ENCODE measurements at places on chromosomes 1 and 21.

- no peak for DNase-seq
Measured at GRCh38 chr1:40796939-40797667, 13.5 kb downstream of the KCNQ4 start.

GRCh38 chr21:42456457-42456856 lies 39.6 kb downstream of the RSPH1 start:
- no peak for DNase-seq

GRCh38 chr1:53663529-53664300 lies 75.2 kb downstream of the GLIS1 start:
- no peak for DNase-seq

DNA sequence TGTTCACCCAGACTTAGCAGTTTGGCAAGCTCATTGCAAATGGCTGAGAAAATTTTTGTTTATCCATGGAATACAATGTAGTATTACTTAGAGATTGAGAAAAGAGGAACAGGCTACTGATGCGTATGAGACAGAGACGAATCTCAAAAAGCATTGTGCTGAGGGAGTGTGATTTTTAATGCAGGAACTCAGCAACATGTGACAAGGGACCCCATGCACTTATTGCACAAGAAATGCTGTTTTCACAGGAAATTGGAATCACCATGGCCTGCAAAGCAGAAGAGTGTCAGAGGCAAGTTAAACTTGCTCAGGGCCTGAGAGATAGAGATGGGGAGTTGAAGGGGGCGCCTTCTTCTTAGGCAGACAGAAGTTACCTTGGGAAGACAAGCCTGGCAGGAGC lies 32.6 kb upstream of the TLR5 start:
- no peak for DNase-seq

DNA sequence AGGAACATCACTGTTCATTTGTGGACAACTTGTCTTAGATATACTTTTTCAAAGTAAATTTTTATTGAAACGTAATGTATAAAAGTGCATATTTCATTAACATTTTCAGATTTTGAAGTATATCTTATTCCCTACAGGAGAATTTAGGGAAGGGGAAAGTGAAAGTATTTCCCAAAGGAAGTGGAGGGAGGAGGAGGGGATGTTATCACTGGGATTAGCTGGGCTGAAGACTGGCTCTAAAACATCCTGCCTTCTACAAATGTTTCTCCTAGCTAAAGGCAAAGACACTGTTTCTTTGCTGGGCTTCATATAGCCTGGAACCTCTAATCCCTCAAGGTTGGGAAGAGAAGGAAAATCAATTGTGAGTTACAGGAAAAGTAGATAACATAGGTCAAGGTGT lies 7.1 kb upstream of the ZNF697 start:
- no peak for DNase-seq

GRCh38 chr1:202288177-202288576 lies 53.6 kb downstream of the UBE2T start:
- DNase-seq, result no peak

DNA sequence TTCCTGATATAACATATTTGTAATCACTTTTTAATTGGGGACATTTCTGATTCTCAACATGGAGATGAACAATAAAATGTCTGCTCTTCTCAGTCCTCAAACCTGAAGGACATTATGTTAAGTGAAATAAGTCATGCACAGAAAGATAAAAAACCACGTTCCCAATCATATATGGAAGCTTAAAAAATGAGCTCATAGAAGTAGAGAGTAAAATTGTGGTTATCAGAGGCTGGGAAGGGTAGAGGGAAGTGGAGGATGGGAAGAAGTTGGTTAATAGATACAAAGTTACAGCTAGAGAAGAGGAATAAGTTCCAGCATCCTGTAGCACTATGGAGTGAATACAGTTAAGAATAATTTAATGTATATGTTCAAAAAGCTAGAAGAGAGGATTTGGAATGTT lies 1.5 kb upstream of the CD48 start:
- no peak for DNase-seq

DNA sequence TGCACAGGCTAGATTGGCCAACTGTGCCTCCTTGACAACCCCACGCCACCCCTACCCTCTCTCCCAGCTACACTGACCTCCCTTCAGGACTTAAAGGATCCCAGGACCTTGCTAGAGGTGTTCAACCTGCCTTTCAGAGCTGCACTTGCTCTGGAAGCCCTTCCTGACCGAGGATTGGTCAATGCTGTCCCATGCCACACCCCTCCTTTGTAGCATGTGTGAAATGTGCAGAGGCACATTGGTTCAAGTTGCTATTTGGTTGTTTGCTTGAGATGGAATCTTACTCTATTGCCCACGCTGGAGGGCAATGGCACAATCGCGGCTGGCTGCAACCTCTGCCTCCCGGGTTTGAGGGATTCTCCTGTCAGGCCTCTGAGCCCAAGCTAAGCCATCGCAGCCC lies 21.8 kb downstream of the ACTA1 start:
- no peak for DNase-seq

GRCh38 chr1:161128591-161129420 lies 3.7 kb downstream of the DEDD start:
- no peak for DNase-seq

DNA sequence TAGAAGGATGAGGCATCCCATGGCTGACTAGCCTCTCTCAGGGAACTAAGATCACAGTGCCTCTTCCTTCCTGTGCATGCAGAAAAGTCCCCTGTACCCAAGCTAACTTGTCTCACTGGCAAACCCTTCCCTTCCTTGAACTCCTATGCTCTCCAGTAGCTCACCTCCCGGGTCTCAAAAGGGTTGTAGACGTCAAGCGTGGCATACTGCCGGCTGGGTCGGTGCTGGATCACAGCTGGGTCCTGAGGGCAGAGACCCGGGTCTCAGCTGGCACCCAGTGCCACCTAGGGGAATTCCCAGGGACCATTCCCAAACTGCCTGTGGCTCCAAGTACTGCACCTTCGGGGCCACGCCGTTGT lies 688 bp downstream of the SCAMP3 start:
- no peak for DNase-seq

- no peak for DNase-seq
Measured at GRCh38 chr1:176055398-176055797, 151.7 kb downstream of the COP1 start.

GRCh38 chr1:199109160-199109559 lies 470.3 kb downstream of the PTPRC start:
- no peak for DNase-seq

- DNase-seq, result no peak
Measured at GRCh38 chr1:36787312-36787913, 246.9 kb downstream of the GRIK3 start.

- DNase-seq, result no peak
Measured at GRCh38 chr1:188224263-188224662, 1395.5 kb downstream of the PLA2G4A start.

DNA sequence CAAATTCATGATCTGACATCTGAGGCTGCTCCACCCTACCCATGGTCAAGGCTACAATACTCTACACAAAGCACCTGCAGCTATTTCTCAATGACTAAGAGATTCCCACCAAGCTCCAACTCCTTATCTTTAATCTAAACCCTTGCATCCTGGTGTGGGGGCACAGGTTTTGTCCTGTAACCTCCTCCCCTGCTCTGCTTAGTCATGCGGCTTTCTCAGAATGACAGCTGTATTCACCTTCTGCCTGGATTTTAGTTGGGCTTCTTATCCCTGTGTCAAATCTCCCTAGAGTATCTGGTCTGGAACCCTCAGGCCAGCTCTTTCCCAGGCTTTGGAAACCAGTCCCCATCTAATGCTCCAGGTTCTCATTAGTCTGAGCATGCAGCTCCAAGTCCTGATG lies 159.0 kb downstream of the BARHL2 start:
- DNase-seq, result no peak

DNA sequence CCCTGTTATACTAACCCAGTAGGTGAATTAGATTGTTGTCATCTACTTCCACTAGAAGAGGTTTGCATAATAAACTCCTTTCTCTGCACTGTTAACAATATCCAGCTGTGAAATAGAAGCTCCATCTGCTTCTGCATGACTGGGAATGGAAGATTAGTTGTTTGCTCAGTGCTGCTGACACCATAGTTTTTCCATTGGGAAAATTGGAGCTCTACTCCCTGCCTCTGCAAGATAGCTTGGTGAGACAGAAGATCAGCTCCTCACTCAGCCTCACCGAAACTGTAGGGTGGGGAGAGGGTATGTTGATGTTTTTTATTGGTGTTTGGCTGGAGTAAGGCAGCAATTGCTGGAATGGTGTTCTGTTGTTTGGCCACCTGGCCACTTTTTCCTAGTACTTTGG lies 331.6 kb upstream of the ADAMTS5 start:
- no peak for DNase-seq

- no peak for DNase-seq
Measured at GRCh38 chr1:59481881-59482505, 185.1 kb downstream of the FGGY start.

DNA sequence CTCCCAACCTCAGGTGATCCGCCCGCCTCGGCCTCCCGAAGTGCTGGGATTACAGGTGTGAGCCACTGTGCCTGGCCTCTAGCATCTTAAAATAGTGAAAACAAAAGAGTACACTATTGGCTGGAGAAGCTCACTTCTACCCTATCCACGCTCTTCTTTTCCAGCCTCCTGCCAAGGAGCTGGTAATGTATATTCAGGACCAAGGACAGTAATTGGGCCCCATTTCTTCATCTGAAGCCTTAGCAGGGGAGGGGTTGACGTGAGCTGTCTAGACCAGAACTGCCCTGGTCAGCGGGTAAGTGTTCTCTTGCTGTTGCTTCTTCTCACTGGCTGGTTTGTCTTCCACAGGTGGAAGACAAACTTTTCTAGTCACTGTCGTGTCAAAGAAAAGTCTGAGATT lies 70.2 kb downstream of the DNM3 start:
- DNase-seq, result no peak

- DNase-seq, result no peak
Measured at GRCh38 chr1:206449565-206449964, 20.7 kb upstream of the IKBKE start.

GRCh38 chr1:7478142-7478790 lies 292.8 kb upstream of the VAMP3 start:
- no peak for DNase-seq

- DNase-seq, result no peak
Measured at GRCh38 chr1:48033495-48034045, 36.4 kb upstream of the TRABD2B start.

DNA sequence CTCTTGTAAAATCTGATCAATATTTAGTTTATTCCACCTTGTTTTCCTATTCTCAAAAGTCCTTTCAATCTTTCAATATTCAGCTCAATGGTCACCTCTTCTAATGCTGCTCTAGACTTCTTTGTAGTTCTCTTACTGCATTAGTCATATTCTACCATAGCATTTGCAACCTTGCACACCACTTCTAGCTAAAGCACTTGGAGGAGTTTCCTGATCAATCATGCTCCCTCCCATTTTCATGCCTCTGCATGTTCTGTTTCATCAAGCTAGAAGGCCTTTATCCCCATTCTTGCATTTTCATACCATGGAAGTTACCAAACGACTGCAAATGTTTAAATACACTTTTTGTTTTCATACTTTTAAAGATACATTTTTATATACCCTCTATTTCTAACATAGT lies 72.1 kb downstream of the SLC5A9 start:
- DNase-seq, result no peak

DNA sequence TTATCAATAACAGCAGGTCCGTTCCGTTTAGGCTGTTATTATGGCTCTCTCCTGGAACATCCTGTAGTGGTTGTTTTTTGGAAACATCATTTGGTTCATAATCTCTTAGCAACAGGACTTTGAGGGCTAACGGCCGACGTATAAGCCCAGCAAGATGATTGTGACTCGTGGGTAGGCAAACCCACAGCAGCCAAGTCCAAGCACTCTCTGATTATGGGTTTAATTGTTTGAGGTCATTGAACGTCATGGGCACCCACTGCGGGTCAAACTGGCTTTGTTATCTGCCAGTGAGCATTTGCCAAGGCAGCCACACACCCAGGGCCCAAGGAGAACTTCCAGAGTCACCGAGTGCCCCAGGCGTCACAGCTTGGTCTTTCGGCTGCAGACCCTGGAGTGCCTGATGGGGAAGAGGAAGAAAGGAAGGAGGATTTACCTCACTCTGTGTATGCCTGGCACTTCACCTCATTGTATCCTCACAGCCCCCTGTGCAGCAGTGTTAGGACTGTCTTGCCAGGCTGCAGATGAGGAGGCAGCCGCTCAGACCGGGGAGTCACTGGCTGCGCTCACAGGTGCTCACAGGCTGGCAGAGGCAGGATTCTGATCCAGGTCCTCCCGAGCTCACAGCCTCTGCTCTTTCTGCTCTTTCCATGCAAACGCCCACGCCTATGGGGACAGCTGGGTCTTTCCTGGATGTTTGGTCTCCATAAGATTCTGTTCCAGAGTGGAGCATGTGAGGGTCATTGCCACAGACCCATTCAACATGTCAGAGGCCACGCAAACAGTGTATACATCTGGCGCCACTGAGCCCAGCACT lies 30.8 kb upstream of the EPS8L3 start:
- DNase-seq, result no peak

GRCh38 chr1:160651433-160652064 lies 4.7 kb upstream of the SLAMF1 start:
- no peak for DNase-seq

- no peak for DNase-seq
Measured at GRCh38 chr1:230618537-230618936, 23.7 kb upstream of the COG2 start.

DNA sequence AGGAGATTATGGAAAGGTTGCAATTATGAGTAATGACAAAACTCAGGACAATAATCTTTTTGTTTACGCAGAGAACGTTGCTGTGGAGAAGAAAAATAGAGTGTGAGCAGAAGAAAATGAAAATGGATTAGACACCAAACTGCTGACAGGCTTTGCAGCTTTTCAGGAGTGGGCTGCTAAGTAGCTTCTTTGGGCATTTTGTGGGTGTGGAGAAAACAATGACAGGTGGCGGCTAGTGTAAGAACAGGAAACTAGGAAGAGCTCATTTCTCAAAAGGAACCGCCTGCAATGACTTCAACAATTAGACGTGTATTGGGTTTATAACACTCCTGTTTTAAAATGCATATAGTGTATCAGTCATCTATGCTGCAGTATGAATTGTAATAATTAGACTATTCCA lies 18.3 kb upstream of the PALMD start:
- DNase-seq, result no peak

DNA sequence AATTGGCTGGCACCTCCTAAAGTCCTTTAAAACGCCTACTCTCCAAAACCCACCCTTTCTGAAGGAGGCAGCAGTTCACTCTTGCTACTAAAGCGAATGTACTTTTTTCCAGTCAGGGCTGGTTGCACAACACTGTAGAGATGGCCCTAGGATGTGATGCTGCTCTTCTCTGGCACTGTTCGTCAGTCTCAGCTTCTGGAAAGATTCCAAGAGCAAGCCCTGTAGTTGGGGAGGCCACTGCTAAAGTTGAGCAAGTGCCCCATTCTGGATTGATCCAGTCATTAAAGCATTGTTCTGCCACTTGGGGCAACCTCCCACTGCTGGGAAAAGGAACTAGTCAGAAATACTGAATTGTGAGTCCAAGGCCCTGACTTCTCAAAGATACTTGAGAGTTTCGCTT lies 28.5 kb upstream of the KCNQ4 start:
- DNase-seq, result no peak

DNA sequence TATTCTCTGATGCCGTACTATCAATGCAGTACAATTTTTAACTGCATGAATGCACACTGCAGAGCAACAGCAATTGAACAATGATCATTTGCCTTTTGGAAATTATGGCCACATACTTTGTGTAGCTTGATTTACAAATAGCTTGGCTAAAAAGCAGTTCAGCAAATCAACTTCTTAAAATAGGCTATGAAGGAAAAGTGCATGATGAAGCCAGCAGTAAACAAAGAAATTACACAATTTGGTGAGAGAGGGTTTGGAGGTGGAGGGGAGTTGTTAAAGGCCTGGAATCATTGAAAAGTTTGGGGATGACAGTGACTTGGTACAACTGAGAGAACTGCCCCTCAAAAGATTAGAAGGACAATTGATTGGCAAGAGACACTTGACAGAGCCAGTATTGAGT lies 6.5 kb downstream of the PIGM start:
- no peak for DNase-seq

All from GM13976 (cell line).